Posterior vena cava (tissue), 2 donors: ENCODE measurements at places on chromosomes 5 and 9. TPM values are rescaled to one million over a fixed set of nuclear protein-coding genes. Genes with fewer than 3 reads are reported as not detected.

The LHFPL2 gene
- total RNA-seq: 34.9 TPM

The BTNL8 gene
- total RNA-seq: not detected

The COL15A1 gene
- total RNA-seq: 129 TPM

The TLX3 gene
- not detected for total RNA-seq

The SLC22A4 gene
- 2.5 TPM for total RNA-seq

The MAMDC2 gene
- 13.4 TPM for total RNA-seq

The GABBR2 gene
- total RNA-seq: not detected

GRCh38 chr5:178351221-178352034 is 118.8 kb upstream of the PHYKPL start:
- DNase-seq: peak; percentile 45

- DNase-seq: peak; percentile 43
Measured at GRCh38 chr5:654071-654778, 38.9 kb downstream of the TPPP start.

DNA sequence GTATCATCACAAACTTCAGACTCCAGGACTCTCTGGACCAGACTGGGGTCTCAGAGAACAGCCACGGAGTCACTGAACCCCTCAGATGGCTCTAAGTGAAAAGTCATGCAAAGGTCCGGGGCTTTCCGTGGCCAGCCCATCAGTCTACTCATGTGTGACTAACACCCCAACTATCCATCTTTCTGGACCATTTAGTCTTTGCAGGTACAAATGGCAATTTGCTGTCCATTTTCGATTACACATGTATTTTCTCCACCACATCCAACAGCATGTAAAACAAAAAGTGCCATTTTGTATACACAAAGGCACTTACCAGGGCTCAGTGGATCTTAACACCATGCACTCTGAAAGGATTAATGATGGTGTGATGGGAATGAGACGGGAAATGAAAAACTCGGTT is 387.7 kb downstream of the BNC2 start:
- no peak for DNase-seq

DNA sequence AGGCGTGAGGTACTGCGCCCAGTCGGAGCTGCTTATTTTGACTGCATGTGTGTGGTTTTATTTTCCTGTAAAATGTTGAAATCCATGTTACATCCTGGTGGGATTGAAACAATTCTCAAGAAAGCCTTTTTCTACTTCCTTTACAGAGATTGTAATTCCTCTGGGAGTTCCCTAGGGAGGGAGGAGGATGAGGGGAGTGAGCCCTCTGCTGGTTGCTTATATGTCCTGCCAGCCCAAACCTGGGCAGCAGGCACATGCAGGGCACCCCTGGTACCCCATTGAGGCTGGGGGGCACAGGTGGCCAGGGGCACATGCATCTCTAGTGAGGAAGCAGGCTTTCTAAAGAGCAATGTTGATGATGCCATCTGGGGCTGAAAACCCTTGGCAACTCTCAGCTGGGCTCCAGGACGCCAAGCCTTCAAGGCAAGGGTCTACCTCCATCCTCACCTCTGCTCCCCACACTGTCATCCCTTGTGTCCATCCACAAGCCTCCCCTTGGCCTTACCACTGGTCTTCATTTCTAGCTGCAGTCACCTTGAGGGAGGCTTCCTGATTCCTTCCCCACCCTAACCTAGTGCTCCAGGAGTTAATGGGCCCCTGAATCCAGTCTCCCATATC is 84.7 kb upstream of the TNFSF8 start:
- DNase-seq: no peak

- DNase-seq: no peak
Measured at GRCh38 chr5:39520232-39520572, 95.4 kb upstream of the DAB2 start.

GRCh38 chr5:111984044-111984443 is 227.1 kb upstream of the NREP start:
- no peak for DNase-seq

- DNase-seq: no peak
Measured at GRCh38 chr9:71663216-71663615, 105.1 kb downstream of the CEMIP2 start.

GRCh38 chr5:69129413-69129812 is 35.6 kb downstream of the SLC30A5 start:
- DNase-seq: no peak

GRCh38 chr5:1883925-1884677 is 1.4 kb upstream of the IRX4 start:
- no peak for DNase-seq
